ENCODE measurements at places on chromosomes 5 and 9.

DNA sequence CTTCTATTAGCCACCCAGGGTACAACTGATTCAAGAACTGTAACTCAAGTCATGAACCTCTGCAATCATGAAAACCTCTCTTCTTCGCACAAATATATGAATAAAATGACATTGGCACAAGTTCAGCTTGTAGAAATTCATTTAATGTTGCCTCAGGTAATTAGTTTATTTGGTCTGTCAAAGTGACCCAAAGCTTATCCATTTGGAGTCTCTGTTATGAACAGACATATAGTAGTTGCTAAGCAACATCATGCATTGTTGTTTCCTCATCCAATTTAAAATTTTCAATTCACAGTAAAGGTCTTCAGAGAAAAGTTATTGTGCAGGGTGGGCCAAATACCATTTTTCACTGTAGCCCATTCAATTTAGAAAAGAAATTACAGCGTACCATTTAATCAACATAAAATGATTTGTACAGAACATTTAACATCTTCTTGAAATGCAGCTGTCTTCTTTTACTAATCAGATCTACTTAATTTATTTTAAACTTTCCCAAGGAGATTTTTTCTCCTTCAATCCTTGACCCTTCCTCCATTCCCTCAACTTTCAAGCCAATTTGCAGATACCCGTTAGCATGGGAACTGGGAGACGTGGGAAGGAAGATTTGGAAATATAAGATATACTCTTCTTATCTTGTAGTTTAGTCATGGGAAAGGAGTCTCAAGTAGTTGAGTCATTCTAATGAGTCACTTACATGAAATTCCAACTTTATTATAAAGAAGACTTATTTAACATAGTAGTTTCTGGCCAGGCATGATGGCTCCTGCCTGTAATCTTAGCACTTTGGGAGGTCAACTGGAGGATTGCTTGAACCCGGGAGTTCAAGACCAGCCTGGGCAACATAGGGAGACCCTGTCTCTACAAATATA lies 231.3 kb downstream of the ATPSCKMT start:
- no peak for DNase-seq

- DNase-seq: no peak
These were observed 18.3 kb downstream of the AKNA start for GRCh38 chr9:114369216-114370130.

- no peak for DNase-seq
These were observed 55.8 kb upstream of the ACTBL2 start for GRCh38 chr5:57538341-57538955.

- DNase-seq: no peak
These were observed 5.1 kb upstream of the CCDC192 start for GRCh38 chr5:127697894-127698600.

DNA sequence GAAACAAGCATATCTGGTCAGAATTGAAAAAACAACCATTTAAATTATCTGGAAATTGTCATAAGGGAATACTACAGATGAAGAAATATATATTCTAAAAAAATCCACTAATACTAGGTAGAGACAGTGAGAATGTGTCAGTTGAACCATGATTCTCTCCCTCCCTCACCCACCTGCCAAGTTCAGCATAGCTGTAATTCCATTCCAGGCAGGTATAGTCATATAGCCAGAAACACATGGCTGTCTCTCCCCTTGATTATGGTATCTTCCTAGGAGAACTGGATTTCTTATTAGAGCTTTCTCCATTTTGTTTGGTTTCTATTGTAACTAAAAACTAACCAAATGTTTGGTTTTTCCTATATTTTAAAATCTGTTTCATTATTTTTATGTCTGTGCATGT lies 509.2 kb downstream of the CDH10 start:
- DNase-seq: no peak

DNA sequence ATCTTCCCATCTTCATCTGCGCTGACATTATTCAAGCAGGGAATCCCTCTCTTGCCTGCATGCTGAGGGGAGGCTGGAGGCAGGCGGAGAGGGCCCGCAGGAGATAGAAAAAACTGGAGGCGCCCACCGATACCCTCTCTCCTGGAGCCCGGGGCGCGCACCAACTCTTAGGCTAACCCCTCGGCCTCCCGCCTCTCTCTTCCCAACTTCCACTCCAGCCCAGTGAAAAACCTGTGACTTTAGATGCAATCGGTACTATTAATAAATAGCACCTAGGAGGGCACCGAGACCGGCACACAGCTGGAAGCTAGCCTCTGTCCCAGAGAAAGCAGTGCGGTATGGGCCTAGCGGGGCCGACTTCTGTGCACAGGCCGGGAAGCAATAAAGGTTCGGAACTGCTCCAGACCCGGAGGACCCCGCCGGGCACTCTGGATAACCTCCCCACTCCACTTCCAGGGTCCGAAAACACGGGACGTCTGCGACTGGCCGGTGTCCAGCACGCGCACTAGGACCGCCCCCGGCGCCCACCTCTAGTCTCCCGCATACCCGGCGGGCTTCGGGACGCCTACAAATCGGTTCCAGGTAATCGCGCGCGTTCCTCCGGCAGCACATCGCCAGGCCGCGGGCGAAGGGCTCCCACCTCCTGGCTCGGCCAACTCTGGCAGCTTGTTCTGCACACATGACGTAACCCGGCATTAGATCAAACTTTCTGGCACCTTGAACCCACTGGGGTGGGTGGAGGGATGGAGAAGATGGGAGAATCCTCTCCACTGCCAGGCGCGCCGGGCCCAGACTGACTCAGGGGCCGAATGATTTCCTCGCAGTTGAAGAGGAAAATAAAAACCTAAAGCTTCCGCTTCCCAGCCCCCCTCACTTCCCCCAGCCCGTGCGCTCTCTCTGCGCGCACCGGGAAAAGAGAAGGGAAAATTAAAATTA lies 1.4 kb downstream of the EFNA5 start:
- no peak for DNase-seq

GRCh38 chr5:150642567-150642927 lies 2.1 kb downstream of the SYNPO start:
- DNase-seq: no peak
